ENCODE measurements at places on chromosomes 4 and X.
A peak's percentile ranks its signal among the peaks of the same experiment; 100 is the strongest.

DNA sequence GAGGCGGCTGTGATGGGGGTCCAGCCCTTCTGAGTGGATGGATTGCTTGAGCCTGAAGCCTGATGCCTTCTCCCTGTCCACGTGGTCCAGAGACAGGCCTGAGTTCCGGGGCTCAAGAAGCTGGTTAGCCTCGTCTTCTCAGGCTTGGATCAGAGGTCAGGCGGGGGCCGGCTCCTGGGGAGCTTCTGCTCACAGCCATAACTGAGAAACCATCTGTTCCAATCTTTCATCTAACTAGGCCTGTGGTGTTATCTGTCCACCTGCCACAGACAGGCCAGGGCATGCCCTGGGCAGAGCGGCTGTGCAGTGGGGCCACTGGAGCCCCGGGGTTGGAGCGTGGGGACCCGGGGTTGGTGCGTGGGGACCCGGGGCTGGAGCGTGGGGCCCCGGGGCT is 63.1 kb downstream of the SORCS2 start:
- H3K27me3 ChIP-seq, result no peaks in the 10 kb centered on the region
- H3K27ac ChIP-seq, result no peak overlapping the region
- no peaks in the 10 kb centered on the region for H3K4me1 ChIP-seq
- no peak for DNase-seq
- H3K36me3 ChIP-seq, result no peaks in the 10 kb centered on the region
- no peak overlapping the region for H3K4me3 ChIP-seq

- DNase-seq, result no peak
- H3K4me3 ChIP-seq, result no peak overlapping the region
- H3K4me1 ChIP-seq, result no peaks in the 10 kb centered on the region
- H3K36me3 ChIP-seq, result no peaks in the 10 kb centered on the region
- no peak overlapping the region for H3K27ac ChIP-seq
These were observed 1454.2 kb downstream of the ARAP2 start for GRCh38 chr4:34790131-34790530.

- no peaks in the 10 kb centered on the region for H3K4me1 ChIP-seq
- no peaks in the 10 kb centered on the region for H3K36me3 ChIP-seq
These were observed 134.5 kb downstream of the ARHGAP6 start for GRCh38 chrX:11531226-11531625.

DNA sequence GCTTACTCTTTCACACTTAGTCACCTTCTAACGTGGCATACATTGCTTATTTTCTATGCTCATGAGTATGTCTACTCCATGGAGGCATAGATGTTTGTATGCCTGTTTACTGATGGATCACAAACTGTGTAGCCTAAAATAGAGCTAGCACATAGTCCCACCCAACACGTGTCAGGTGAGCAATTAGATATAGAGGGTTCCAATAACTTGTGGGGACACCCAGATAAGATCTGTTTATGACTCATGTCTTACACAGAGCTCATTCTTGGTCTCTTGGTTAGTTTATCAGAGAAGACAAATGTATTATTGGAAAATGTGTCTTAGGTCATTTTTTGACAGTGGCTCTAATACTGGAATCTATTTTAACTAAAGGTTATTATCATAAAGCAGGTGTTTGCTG is 6.8 kb downstream of the ZFP42 start:
- H3K4me1 ChIP-seq, result no peaks in the 10 kb centered on the region
- no peak for DNase-seq
- H3K27ac ChIP-seq, result no peak overlapping the region
- no peaks in the 10 kb centered on the region for H3K27me3 ChIP-seq

DNA sequence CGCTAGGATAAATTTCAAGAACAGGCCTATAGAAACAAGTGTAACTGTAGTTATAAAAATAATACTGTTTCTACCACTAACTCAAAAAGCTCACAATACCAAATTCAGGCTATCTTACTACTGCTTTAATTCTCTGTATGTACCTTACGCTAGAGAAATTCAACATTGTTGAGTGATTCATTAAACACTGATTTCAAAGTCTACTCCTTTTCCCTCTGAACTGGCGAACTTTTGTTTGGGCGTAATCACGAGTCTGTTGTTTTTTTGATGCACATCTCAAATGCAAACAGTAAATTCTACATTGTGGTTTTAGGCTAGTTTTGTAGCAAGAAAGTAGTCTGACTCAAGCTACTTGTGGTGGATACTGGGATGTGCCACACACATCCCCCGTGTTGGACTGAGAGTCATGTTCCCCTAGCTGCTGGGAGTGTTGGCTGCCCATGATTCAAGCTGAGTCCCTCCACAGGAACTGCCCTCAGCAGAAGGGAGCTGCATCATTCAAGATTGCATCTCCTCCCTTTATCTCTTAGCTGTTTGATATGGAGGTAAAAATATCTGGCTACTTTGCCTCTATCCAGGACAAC is 406.1 kb downstream of the RAPGEF2 start:
- no peaks in the 10 kb centered on the region for H3K36me3 ChIP-seq
- H3K27me3 ChIP-seq, result no peaks in the 10 kb centered on the region
- DNase-seq, result no peak
- H3K4me3 ChIP-seq, result no peak overlapping the region
- H3K27ac ChIP-seq, result no peak overlapping the region
- H3K4me1 ChIP-seq, result no peaks in the 10 kb centered on the region

DNA sequence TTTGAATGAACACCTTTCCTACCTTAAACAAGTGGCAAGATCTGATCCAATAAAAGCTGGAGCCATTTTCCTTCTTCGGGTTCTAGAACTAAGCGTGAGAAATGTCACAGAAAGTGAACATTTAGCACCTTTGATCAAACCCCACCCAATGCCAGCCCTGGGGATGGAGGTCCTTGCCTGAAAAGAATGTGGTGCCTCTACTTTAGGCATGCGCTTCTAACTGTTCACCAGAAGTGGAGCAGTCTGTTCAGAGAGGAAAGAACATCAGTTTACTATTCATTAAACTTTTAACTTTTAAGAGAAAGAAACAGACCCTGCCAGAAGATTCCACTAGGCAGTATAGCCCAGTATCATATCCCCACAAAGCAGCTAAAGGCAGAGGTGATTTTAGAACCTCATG is 75.9 kb downstream of the INTS12 start:
- no peaks in the 10 kb centered on the region for H3K36me3 ChIP-seq
- H3K4me3 ChIP-seq, result no peak overlapping the region
- H3K27me3 ChIP-seq, result no peaks in the 10 kb centered on the region
- no peaks in the 10 kb centered on the region for H3K4me1 ChIP-seq

GRCh38 chr4:10006231-10006600 is 15.1 kb downstream of the SLC2A9 start:
- H3K36me3 ChIP-seq, result no peaks in the 10 kb centered on the region
- peaks cover 46% of the 10 kb centered on the region for H3K4me1 ChIP-seq
- H3K27me3 ChIP-seq, result no peaks in the 10 kb centered on the region
- no peak overlapping the region for H3K4me3 ChIP-seq
- peak overlapping the region; percentile 90 for H3K27ac ChIP-seq

GRCh38 chr4:88610771-88611170 is 18.5 kb downstream of the HERC3 start:
- no peaks in the 10 kb centered on the region for H3K4me1 ChIP-seq
- DNase-seq, result no peak
- H3K27me3 ChIP-seq, result no peaks in the 10 kb centered on the region
- H3K36me3 ChIP-seq, result no peaks in the 10 kb centered on the region
- H3K27ac ChIP-seq, result no peak overlapping the region

DNA sequence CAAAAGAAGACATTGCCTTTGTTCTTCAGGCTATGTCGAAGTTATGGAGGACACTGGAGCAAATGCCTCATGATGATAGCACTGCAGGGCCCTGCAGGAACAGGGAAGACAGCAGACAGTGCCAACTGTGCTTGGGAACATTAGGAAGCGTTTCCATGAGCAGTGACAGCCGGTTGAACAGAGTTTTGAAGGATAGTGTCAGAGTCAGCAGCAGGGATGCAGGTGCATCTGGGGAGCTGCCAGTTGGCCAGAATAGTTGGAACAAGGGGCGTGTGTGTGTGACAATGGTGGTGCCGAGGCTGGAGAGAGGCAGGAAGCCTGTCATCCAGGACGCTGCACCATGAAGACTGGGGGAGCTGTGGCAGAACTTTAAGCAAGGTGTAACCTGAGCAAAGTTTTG is 88.6 kb downstream of the SHROOM3 start:
- no peak overlapping the region for H3K27ac ChIP-seq
- H3K4me1 ChIP-seq, result peaks cover 26% of the 10 kb centered on the region
- no peaks in the 10 kb centered on the region for H3K36me3 ChIP-seq
- no peak for DNase-seq
- no peaks in the 10 kb centered on the region for H3K27me3 ChIP-seq

DNA sequence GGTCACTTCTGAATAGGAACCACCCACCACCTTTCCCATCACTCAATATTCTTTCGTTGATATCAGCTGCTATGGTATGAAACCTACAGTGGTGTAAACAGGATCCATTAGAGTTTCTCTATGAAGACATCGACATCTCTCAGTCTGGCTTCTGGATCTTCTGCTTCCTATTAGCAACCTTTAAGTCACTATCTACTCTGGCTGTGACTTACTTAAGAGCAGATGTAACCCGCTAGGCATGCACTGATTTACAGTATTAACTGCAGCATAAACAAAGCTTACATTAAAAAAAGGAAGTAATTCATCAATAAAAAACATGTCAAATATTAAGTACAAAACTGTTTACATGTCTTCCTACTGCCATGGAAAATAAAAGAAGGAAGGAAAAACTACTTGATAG is 96.4 kb downstream of the ANAPC10 start:
- H3K27ac ChIP-seq, result no peak overlapping the region
- no peak for DNase-seq
- no peaks in the 10 kb centered on the region for H3K36me3 ChIP-seq
- no peaks in the 10 kb centered on the region for H3K4me1 ChIP-seq
- H3K27me3 ChIP-seq, result no peaks in the 10 kb centered on the region

DNA sequence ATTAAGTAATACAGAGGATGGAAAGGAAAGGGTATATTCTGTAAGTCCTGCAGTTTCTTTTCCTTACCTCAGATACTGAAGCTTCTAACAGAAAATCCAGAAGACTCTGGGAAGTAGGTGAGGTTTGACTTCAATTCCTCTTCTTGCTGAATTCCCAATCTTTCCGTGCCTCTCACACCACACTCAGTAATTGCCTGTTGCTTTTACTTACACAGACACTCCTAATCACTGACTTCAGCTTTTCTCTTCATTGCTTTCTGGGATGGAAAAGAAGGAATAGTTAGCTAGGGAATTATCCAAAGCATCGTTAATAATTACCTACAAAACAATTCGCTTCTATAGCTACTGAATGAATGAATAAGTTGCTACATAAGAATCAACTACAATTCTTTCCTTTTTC is 163.6 kb downstream of the FBXO8 start:
- H3K27me3 ChIP-seq, result no peaks in the 10 kb centered on the region
- H3K27ac ChIP-seq, result no peak overlapping the region
- H3K4me1 ChIP-seq, result no peaks in the 10 kb centered on the region
- H3K4me3 ChIP-seq, result no peak overlapping the region

DNA sequence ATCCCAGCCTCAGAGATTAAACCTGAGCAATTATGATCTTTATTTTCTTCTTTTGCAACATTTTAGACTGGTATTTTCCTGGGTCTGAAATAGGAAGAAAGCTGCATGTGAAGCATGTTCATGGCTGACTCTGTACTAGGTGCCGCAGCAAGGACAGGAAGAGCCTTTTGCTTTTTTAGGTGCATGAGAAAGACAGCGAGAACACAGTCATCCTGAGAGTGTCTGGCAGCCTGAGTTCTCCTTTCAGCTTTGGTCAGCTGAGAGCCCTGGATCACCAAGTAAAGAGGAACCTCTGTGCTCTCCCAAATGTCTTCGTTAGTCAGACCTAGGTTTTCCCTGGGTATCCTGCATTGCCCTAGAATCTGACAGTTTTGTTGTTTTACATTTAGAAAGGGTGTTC is 29.8 kb downstream of the FAM149A start:
- no peaks in the 10 kb centered on the region for H3K36me3 ChIP-seq
- no peak overlapping the region for H3K4me3 ChIP-seq
- H3K27me3 ChIP-seq, result no peaks in the 10 kb centered on the region
- no peak overlapping the region for H3K27ac ChIP-seq
- no peak for DNase-seq
- peaks cover 4% of the 10 kb centered on the region for H3K4me1 ChIP-seq

DNA sequence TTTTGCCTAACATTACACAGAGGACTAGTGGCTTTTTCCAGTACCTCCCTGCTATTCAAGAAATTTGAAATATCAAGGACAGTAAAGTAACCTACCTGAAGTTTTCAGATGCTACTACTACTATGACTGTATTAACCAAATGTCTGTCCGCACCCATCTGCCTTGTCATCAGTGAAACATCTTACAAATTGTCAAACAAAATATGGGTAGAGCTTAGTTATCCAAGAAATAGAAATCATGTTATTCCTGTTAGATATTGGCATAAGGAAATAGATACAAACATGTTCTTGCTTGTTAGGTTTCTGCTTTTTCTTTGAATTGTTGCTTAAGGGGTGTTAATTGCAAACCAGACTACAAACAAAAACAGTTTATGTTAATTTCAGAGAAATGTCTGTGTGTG is 63.9 kb downstream of the PLS3 start:
- no peaks in the 10 kb centered on the region for H3K36me3 ChIP-seq
- H3K27me3 ChIP-seq, result peaks cover 3% of the 10 kb centered on the region
- no peak overlapping the region for H3K27ac ChIP-seq
- DNase-seq, result no peak
- H3K4me3 ChIP-seq, result no peak overlapping the region
- H3K4me1 ChIP-seq, result no peaks in the 10 kb centered on the region

DNA sequence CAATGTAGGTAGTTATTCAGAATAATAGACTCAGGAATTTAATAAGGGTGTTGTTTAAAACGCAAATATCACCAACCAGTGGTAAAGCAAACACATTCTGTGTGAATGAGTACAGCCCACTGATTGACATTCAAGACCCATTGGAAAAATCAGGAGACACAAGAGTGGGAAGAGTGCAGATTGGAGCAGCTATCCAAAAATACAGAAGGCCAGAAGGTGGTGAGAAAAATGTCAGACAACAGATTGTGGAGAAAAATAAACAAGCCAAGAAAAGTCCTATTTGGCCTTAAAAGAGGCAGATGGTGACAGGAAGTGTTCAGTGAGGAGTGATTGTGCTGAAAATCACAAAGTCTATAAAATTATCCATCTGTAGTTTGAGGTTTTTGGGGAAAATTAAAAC is 39.3 kb downstream of the CPE start:
- H3K4me1 ChIP-seq, result no peaks in the 10 kb centered on the region
- DNase-seq, result no peak
- no peaks in the 10 kb centered on the region for H3K27me3 ChIP-seq
- no peaks in the 10 kb centered on the region for H3K36me3 ChIP-seq
- H3K4me3 ChIP-seq, result no peak overlapping the region

- no peak overlapping the region for H3K4me3 ChIP-seq
- H3K27ac ChIP-seq, result no peak overlapping the region
- no peaks in the 10 kb centered on the region for H3K4me1 ChIP-seq
- no peaks in the 10 kb centered on the region for H3K27me3 ChIP-seq
These were observed 1.8 kb downstream of the PNCK start for GRCh38 chrX:153671589-153672530.

- H3K4me3 ChIP-seq, result no peak overlapping the region
- DNase-seq, result no peak
- H3K4me1 ChIP-seq, result no peaks in the 10 kb centered on the region
- H3K27ac ChIP-seq, result no peak overlapping the region
- H3K36me3 ChIP-seq, result no peaks in the 10 kb centered on the region
These were observed 565.7 kb upstream of the SMIM31 start for GRCh38 chr4:164188236-164188635.

- H3K36me3 ChIP-seq, result no peaks in the 10 kb centered on the region
- no peak overlapping the region for H3K4me3 ChIP-seq
- H3K27ac ChIP-seq, result no peak overlapping the region
- H3K27me3 ChIP-seq, result no peaks in the 10 kb centered on the region
- no peaks in the 10 kb centered on the region for H3K4me1 ChIP-seq
- DNase-seq, result no peak
These were observed 419.1 kb downstream of the TMA16 start for GRCh38 chr4:163913571-163913970.

Measured in right lobe of liver (tissue), 6 donors.